Stimulated activated CD8-positive, alpha-beta memory T cell treated with anti-CD3 and anti-CD28 coated beads, Interleukin-7, amount 100 ng/mL, for 1 hour (primary cell): ENCODE measurements at places on chromosomes 11 and 22.

DNA sequence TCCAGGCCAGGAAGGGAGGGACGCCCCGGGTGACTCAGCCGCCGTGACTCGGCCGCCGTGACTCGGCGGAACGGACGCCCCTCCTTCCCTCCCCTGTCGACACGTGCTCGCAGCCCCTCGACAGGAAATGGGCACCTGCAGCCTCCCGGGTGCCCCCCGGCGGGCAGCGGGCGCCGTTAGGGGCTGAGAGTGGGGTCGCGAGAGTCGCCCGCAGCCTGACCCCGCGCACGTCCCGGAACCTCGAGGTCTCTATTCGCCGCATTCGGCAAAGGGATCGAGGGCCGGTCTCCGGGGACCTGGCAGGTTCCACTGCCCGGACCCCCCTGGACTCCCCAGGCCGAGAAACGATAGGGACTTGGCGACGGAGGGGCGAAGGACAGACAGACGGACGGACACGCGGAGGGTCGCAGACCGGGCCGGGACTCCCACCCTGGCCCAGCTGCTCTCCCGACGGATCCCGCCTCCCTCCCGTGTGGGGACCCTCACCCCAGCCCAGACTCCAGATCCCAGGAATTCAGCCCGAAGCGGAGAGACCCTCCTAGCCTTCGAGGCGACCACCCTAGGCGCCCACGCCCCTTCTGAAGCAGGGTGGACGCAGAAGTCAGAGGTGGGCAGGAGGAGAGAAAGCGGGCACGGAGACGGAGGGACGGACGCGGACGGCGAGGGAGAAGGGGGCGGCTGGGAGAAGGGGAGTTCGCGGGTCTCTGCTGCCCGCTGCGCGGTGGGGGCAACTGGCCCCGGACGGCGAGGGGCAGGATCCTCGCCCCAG, 648 bp downstream of the FOSL1 start:
- DNase-seq, result no peak

GRCh38 chr11:235609-235996, 539 bp downstream of the SIRT3 start:
- no peak for DNase-seq

DNA sequence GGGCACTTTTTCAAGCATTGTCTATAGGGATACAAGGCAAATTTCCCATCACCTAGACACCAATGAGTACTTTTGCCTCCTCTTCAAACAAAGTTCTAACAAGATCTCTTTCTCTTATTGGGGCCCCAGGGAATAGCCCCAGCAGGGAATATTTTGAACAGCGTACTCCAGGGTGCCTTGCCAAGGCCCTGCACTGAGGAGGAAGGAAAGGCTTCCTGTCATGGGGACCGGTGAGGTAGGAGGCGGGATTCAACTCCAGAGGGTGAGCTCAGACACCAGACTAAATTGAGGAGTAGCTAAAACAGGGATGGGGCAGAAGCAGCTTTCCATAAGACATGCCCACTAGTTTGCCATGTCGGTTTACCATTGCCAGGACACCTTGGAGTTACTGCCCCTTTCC, 28.0 kb upstream of the OR56B4 start:
- no peak for DNase-seq

DNA sequence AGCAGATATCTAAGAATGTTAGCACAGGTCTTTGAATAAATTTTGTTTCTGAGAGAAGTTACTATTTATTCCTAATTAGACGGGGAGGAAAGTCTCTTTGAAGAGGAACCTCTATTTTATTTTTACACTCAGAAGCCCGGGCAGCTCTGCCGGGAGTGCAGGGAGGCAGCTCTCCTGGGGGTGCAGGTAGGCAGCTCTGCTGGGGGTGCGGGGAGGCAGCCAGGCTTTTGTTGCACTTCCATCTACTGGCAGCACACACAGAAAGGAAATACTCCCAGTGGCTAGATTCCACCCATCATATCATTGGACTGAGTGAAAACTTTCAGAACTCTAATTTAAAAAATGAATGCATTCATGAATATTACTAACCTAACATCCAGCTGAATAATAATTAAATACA, 24.6 kb downstream of the OR10A6 start:
- DNase-seq, result no peak

- no peak for DNase-seq
These were observed 4.9 kb downstream of the INPPL1 start for GRCh38 chr11:72229336-72229924.

GRCh38 chr11:88104408-88104807, 70.8 kb downstream of the RAB38 start:
- no peak for DNase-seq

DNA sequence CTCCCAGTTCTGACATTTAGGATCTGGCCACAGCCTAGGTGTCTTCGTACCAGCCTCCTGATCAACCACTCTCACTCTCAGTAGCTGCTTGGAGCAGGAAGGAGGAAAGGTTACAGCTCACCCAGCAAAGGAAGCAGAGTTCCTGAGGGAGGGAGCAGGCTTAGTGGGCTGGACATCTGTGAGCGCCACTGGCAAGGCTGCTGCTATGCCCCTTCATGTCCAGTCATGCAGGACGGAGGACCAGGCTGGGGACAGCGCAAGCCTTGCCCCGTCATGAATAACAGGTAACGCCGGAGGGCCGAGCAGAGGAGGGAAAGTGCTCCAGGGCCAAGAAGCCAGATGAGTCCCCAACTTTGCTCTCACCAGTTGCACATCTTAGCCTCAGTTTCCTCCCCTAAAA, 25.8 kb downstream of the TPST2 start:
- no peak for DNase-seq

DNA sequence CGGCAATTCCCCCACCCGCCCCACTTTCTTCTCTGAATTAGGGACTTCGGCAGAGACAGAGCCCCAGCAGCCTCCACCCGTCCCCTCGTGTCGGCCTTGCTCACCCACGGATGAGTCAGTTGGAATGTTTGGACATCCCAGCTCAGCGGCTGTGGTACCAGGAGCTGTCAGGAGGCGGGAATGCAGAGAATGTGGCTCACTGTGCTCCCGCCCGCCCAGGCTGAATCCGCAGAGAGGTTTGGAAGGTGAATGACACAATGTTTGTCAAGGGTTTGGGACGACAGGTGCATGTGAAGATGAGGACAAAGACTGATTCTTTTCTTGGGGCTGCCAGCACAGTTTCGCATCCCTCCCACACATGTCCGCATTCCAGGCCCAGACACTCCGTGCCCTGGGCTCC, 39.6 kb downstream of the LIF start:
- no peak for DNase-seq

GRCh38 chr22:28006271-28006670, 87.2 kb upstream of the PITPNB start:
- DNase-seq, result no peak

DNA sequence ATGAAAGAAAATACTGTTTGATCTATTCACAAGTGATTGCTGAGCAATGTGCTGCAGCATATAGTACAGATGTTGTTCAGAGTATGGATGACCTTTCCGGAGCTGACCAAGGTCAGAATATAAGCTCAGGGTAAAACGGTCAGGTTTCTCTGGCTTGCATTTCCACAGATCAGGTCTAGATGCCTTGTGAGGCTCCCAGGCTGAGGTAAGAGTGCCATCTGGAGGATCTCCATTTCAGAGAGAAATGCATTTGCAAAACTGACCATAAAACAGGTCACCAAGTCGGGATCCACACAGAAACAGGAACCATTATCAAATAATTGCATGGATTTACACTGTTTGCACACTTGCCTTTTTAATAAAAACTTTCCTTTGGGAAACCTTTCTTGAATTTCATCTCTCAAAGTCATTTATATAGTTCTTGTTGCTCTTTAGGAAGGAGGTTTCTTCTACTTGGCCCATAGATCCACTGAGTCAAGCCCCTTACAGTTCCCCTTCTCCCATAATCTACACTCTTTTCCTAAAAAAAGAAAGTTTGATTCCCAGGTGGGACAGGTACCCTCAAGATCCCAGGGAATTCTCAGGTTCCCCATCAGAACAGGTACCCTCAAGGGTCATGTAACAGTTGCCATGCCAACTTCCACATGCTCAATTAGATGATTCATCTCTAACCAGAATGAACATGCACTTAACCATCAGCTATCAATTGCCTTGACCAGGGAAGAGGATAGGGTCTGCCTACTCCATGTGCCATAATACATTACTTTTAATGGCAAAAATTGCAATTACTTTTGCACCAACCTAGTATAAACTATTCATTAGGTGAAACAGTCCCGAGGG, 25.0 kb upstream of the TMPRSS5 start:
- no peak for DNase-seq

GRCh38 chr11:118899706-118900360, 16.1 kb downstream of the CXCR5 start:
- DNase-seq, result no peak

- DNase-seq, result no peak
These were observed 12.9 kb downstream of the CD59 start for GRCh38 chr11:33723238-33723881.

- DNase-seq, result no peak
These were observed 64.2 kb upstream of the RASSF10 start for GRCh38 chr11:12944889-12945288.

DNA sequence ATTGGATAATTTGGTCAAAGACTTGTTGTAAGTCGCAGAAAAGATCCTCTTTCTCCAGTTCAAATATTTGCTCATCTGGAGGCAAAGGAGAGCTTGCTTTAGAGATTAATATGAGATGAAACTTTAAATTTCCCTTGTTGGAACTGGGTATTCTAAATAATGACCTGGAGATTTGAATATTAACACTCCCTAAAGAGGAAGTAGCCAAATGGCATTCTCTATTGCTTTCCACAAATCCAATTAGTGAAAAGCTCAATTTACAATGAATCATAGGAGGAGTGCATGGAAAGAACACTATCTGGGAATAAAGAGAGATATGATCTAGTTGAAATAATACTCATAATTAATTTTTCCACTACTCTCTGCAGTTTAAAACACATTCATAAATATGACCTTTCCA, 641.6 kb upstream of the TENM4 start:
- DNase-seq, result no peak

GRCh38 chr11:47980907-47981621, 705 bp downstream of the PTPRJ start:
- no peak for DNase-seq

- no peak for DNase-seq
These were observed 36.3 kb downstream of the HORMAD2 start for GRCh38 chr22:30116362-30117117.

- no peak for DNase-seq
These were observed 179.9 kb upstream of the PLET1 start for GRCh38 chr11:112440518-112440917.

GRCh38 chr22:18120857-18121256, 10.2 kb downstream of the TUBA8 start:
- no peak for DNase-seq

DNA sequence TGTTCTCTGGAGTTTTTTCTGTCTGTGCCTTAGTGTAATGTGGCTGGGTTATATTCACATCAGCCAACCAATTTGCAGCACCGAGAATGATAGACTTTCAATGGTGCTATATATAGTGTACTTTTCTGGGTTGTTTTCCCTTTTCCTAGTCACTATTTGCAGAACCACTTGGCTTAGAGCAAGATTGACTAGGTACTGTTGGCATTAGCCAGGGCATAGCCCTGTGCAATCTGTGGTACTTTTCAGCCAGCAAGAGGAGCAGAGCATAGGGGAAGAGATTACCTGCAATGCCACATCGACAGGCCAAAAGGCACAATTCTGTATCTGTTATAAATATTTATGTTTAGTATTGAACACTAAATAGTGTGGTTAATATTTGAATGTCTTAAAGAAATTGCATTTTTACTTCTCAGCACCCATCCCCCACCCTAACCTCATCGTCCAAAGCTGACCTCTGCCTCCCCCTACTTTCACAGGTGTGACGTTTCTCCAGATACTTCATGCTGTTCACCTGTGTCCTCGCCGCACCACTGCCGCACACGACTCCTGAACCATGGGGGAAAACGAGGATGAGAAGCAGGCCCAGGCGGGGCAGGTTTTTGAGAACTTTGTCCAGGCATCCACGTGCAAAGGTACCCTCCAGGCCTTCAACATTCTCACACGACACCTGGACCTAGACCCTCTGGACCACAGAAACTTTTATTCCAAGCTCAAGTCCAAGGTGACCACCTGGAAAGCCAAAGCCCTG, 51.4 kb downstream of the MICAL2 start:
- no peak for DNase-seq

GRCh38 chr11:18650859-18651557, 16.9 kb upstream of the SPTY2D1 start:
- no peak for DNase-seq

- no peak for DNase-seq
These were observed 7.8 kb downstream of the SLCO2B1 start for GRCh38 chr11:75158696-75159150.

DNA sequence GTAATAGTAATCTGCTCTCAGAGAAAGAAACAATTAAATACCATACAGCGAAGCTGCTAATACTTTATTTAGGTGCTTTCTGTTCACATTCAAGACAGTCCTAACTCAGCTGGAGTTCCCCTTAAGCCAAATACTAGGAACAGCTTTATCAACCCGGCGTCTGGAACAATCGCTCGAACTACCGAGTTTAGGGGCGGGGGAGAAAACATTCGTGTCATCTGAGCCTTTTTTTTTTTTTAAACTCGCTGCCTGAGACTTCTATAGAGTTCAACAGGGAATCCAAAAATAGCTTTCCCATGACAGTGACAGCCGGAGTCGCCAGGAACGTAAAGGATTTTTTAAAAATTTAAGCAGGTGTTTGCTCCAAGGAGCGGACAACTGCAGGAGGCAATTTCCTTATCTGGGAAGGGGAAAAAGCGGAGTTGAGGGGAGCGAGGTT, 852 bp downstream of the TRAF6 start:
- DNase-seq, result peak; percentile 17

DNA sequence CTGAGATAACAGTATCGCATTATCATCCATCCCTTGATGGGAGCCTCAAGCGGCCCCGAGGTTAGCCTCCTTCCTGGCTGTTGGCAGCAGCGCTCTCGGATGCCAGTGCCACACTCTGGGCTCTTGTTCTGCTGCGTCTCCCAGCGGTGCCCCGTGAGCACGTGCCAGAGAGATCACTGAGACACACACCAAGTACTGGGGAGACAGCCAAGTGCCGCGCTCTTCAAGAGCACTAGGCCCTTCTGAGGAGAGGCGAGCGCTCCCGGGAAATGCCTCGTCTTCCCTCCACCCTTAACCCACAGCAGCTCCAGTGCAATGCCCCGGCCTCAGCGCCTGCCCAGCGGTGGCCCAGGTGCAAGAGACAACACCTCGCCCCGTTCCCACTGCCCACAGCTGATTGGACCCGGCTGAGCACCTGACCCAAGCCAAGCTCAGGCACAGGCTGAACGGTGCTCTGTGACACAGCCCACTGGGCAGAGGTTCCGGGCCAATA, 248.3 kb upstream of the NARS2 start:
- no peak for DNase-seq

- DNase-seq, result peak; percentile 21
These were observed 16.4 kb upstream of the MRGPRX2 start for GRCh38 chr11:19076744-19077589.

DNA sequence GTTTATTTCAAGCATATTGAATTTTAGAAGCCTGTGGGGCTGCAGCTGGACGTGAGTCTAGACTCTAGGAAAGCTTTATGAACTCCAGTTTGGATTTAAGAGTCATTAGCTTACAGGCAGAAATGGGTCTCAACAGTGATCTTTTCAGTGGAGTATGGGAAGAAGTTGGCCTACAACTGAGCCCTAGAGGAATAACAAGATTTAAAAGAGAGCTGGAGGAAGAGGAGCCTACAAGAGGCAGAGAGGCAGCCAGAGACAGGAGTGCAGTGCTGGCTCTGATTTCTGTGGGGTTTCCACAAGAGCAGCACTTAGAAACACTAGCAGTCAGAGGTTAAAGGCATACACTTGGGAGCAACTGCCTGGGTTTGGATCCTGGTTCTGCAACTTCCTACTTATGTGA, 17.9 kb downstream of the APOL5 start:
- DNase-seq, result no peak

- DNase-seq, result no peak
These were observed 30.1 kb upstream of the FADD start for GRCh38 chr11:70173018-70173417.

- no peak for DNase-seq
These were observed 4.0 kb downstream of the ARHGEF17 start for GRCh38 chr11:73312036-73312435.
